ENCODE measurements at places on chromosomes 1 and 21.

DNA sequence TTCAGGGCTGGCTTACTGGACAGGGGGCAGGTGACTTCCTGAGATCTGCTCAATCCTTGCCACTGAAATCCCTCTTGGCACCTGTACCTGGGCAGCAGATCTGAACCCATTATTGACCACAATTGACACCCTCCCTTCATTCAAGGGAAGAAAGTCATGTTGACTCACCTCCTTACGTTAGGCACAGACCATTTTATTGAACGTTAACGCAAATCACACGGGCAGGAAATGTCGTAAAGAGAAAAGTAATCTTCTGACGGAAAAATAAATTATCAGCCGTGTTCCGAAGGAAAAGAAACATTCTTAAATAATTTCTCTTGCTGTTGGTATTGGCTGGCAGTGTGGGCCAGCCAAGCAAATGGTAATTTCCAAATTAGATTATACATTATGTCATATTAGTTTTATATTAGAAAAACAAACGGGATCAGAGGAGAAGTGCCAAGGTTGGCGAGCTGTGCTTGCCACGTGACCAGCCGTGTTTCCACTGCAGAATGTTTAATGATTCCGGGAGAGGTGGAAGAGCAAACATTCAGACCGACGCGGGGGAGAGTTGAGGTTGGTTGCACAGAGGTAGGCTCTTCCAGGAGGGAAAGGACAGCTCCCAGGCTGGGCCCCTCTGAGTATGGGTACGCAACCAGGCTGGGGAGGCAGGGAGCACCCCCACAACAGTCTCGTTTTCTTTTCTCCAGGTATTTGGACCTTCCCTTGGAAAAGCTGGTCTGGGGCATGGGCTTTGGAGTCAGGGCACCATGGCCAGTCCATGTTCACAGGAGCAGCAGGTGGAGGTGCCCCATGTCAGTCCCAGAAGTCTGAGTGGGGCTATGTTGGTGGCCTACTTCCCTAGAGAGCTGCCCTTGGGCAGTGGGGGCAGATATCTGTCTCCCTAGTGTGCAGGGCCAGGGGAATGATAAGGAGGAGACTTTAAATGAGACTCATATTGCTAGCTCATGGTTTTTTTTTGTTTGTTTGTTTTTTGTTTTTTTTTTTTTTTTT lies 121.1 kb downstream of the FOXD2 start:
- DNase-seq = no peak

- no peak for DNase-seq
Measured at GRCh38 chr1:245609354-245610150, 454.8 kb downstream of the KIF26B start.

- no peak for DNase-seq
Measured at GRCh38 chr1:180027949-180028445, 73.4 kb downstream of the CEP350 start.

DNA sequence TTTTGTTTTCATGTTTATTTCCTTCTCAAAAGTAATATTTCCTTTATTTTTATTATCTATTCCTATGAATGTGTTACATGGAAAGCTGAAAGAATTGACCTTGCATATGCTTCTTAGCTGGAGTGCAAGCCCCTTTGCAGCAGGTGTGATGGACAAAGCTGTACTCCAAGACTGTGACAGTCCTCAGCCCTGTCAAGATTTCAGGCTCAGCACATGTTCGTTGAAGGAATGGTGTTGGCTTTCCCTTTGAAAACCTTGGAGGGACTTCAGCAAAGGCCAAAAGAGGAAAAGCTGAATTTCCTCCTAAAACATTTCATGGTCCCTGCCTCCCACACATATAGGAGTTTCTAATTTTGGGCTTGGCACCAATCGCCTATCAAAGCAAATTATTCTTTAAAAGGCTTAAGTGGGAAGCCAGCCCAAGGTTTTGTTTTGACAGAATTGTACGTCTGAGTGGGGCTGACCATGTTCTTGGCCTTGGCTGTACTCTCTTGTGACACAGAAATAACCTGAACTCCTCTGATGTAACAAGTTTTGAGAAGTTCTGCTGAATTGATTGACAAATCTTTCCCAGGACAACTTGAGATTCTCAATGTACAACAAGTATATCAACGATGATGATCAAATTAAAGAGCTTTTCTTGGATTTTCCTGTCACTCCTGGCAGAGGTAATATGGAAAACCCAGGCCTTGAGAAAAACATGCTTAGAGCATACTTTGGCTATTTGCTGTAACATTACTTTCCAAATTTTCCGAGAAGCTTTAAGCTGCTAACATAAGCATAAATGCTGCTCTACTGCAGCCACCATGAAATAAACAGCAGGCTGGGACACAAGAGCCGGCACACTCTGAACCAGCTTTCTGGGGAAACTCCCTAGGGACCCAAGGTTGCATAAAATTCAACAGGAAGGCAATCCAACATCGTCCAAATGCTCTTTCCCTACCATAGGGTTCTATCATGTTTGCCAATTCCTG lies 135.7 kb upstream of the ZNF648 start:
- DNase-seq = no peak

DNA sequence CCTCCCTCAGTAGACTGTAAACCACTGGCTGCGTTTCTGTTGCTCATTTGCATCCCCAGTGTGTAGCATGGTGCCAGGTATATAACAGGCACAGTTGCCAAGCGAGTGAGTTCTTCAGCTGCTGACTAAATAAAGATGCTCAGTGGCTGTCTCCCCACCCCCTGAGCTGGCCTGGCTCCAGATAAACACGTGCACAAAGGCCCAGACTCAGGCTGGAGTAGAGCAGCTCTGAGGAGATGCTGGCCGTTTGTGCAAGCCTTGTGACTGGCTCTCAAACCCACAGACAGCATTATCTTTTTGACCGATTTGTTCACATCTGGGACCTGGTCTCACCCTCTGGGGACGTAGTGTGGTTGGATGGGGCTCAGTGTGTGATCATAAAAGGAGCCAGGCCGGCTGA lies 7.1 kb downstream of the CHRNB2 start:
- no peak for DNase-seq

- DNase-seq = no peak
Measured at GRCh38 chr1:175857756-175858155, 114.4 kb upstream of the TNR start.

GRCh38 chr1:24965571-24965930 lies 35.5 kb upstream of the RUNX3 start:
- DNase-seq = no peak

DNA sequence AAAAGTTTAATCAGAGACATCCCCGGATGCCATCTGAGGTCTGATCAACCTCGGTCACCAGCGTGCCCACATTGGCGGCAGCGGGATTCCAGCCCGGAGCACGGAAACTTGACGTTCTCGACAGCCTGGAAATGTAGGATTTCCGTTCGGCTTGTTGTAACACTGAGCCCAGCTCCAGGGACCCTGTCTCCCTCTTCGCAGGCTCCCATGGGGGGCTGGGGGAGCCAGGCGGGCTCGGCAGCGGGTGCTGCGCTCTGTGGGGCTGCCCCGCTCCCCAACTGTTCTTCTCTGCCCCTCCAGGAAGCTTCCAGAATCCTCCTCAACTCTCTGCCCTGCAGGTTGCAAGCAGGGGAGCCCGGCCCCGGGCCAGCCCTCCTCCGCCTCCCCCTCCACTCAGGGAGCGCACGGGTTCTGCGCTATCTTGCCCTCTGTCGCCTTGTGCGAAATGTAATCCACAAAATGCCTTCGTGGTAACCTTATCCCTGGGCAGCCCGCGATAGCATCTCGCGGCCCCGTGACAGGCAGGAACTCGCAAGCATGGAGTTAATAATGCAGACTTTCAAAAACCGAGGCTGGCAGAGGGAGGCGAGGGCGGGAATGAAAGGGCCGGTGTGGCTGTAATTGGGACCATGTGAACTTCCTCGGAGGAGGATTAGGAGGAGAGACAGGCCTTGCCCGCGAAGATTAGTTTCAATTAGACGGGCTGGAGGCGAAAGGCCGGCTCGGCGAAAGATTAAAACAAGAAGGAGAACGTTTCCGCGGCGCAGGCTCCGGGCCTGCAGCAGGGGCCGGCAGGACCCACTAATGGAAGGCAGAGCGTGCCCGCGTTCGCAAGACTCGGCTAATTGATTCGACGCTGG lies 53.9 kb upstream of the TTC34 start:
- DNase-seq = no peak

DNA sequence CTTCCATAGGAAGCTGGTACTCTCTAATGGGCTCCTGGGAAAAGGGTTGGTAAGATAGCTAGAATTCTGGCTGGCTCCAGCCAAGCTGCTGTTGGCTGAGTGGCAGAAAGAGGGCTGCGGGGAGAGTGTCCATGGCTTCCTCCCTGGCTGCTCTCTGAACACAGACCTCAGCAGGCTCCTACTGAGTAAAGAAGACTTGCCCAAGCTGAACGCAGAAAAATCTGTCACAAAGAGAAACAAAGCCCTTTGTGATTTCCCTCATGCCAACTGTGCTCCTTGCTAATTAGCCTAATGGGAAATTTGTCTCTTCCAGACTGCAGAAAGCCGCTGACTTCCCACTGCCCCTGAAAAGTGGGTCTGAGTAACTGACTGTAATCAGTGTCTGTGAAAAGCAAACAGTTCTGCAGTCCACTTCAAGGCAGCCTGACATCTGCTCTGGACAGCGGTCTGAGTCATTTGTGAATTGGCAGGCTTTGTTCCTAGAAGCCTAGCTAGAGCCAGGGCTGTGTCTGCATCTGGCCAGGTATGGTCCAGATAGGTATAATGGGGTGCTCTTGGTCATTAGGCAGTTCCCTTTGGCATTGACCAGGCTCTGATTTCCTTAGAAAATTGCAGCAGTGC lies 282.8 kb downstream of the ZNF648 start:
- no peak for DNase-seq

- no peak for DNase-seq
Measured at GRCh38 chr1:88982055-88982454, 10.4 kb downstream of the KYAT3 start.

DNA sequence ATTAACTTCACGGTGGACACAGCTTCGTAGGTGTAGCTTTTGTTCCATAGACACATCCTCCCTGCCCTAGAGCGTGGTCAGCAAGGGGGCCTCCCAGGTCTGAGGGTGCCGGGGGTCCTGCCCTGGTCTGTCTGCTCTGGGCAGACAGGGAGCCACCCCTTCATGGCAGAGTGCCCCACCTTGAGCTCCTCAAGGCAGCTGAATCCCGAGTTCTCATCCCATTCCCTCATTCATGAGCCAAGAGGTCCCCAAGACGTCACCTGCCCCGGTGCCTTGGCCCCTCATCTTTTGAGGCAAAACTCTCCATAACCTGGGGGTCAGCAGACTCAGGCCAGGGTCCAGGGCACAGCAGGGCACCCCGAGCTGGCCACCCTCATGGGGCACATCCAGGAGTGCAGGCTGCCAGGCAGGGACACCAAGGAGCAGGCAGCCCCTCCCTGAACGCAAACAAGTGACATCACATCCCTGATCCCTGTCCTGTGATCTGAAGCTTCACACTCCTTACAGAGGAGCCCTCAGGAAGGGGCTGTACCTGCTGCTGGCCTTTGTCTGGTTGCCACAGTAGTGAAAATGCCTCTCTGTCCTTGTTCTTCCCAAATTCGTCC lies 23.3 kb downstream of the UBASH3A start:
- DNase-seq = no peak

DNA sequence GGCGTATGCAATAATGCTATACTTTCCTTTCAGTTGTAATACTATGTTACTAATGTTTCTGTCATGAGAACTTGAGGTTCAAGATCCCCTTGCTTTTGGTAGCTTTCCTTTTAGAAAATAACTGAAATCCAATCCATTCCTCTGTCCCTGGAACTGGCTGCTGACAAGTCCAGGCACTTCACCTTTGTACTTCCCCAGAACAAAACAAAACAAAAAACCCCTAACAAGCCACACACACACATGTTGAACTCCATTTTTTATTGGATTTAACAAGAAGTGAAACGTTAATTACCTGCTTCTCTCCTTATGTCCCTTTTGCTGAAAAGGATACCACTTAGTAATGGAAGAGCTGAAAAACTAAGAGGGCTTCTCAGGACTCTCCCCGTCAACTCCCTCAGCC lies 26.1 kb upstream of the SDC3 start:
- no peak for DNase-seq

- no peak for DNase-seq
Measured at GRCh38 chr1:4825800-4826450, 171.5 kb downstream of the AJAP1 start.

- no peak for DNase-seq
Measured at GRCh38 chr1:43620956-43621355, 29.0 kb upstream of the KDM4A start.

DNA sequence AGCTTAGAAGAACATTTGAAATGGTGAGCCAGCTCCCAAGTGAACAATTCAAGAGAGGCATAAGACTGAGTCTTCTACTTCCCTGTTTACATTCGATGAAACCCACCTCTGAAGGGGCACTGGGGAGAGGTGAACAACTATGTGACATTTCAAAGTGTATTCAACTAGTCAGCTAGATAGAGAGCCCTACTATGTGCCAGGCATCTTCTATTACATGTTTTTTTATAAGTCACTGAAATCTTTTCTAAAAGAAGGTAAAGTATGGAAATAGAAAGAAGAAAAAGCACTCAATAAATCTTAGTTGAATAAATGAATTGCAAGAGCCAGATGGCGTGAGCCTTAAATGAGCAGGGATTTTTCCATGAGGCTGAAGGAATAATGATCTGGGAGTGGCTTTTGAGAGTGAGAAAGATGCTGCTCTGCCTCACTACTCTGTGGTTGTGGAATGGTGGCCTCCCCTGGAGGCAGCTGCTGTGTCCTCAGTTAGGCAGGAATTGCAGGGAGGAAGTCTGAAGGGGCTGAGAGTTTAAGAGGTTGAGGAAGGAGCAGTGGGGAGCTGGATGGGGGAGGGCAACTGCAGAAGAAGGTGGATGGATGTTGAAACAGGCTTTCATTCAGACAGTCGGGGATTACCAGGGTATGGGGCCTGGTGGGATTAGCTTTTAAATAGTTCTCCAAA lies 10.4 kb upstream of the PTPRF start:
- DNase-seq = no peak

- DNase-seq = no peak
Measured at GRCh38 chr1:43307458-43308158, 6.8 kb downstream of the TIE1 start.

GRCh38 chr1:32818804-32819541 lies 1.5 kb downstream of the S100PBP start:
- no peak for DNase-seq

DNA sequence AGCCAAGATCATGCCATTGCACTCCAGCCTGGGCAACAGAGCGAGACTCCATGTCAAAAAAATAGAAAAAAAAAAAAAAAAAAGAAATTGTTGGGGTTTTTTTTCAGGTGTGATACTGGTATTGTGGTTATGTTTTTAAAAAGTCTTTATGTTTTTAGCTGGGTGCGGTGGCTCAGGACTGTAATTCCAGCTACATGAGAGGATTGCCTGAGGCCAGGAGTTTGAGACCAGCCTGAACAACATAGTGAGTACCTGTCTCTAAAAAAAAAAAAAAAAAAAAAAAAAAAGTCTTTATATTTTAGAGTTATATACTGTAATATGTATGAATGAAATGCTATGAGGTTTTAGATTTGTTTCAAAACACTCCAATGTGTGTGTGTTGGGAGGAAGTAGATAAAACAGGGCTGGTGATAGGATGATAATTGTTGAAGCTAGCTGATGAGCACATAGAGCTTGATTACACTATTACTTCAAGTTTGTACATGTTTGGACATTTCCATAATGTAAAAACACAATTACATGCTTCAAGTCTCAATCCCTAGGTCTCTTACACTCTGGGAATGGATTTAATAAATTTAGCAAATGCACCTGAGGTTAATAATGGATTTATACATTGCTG lies 30.2 kb upstream of the ATP5PO start:
- DNase-seq = no peak

GRCh38 chr1:48082271-48082962 lies 85.2 kb upstream of the TRABD2B start:
- no peak for DNase-seq

GRCh38 chr1:227558732-227559262 lies 4.6 kb upstream of the ZNF678 start:
- no peak for DNase-seq

- DNase-seq = no peak
Measured at GRCh38 chr1:223709598-223709997, 2.7 kb upstream of the CAPN2 start.

- no peak for DNase-seq
Measured at GRCh38 chr1:222521299-222522104, 26.4 kb downstream of the HHIPL2 start.

All from NCI-H1930 (cell line).